C1 segment of cervical spinal cord (tissue), 14 donors: ENCODE measurements at places on chromosomes 6 and 20.

GRCh38 chr20:63540417-63541186 is 3.4 kb upstream of the PTK6 start:
- DNase-seq = no peak

- DNase-seq = no peak
Observed at GRCh38 chr6:111591370-111591900, 14.2 kb downstream of the TRAF3IP2 start.

DNA sequence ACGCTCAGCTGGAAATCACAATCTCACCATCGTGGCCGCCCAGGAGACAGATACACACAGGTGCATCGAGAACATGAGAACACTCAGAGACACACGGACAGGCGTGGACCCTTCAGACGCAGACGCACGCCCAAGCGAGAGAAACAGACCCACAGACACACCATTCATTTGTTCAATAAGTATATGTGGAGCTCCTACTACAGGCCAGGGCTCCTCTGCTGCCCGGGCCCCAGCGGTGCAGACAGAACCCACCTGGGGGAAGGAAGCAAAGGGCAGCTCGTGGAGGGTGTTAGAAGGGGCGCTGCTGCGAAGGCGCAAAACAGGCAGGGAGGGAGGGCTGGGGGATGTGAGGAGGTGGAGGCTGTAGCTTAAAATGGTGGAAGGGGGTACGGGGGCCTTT is 39.2 kb downstream of the SRC start:
- DNase-seq = no peak

GRCh38 chr6:13589801-13590200 is 15.4 kb downstream of the SIRT5 start:
- no peak for DNase-seq

- no peak for DNase-seq
Observed at GRCh38 chr6:113381959-113382358, 475.2 kb upstream of the MARCKS start.

DNA sequence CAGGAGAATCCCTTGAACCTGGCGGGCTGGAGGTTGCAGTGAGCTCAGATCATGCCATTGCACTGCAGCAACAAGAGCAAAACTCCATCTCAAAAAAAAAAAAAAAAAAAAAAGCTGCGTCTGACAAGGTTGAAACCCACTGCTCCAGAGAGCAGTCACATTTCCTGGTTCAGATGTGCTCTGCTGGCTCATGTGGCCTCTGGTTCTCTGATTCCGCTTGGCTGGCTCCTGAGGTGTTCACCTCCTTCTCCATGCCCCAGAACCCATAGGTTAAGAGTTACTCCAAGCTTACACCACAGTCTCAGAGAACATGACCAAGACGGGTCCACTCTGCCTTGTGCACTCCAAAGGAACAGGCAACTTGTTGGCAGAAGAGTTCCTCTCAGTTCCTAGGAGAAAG is 8.8 kb upstream of the CNR1 start:
- no peak for DNase-seq

GRCh38 chr20:51800060-51800871 is 2.1 kb downstream of the SALL4 start:
- DNase-seq = peak; percentile 10

GRCh38 chr20:42603655-42604054 is 586.1 kb downstream of the PTPRT start:
- no peak for DNase-seq

DNA sequence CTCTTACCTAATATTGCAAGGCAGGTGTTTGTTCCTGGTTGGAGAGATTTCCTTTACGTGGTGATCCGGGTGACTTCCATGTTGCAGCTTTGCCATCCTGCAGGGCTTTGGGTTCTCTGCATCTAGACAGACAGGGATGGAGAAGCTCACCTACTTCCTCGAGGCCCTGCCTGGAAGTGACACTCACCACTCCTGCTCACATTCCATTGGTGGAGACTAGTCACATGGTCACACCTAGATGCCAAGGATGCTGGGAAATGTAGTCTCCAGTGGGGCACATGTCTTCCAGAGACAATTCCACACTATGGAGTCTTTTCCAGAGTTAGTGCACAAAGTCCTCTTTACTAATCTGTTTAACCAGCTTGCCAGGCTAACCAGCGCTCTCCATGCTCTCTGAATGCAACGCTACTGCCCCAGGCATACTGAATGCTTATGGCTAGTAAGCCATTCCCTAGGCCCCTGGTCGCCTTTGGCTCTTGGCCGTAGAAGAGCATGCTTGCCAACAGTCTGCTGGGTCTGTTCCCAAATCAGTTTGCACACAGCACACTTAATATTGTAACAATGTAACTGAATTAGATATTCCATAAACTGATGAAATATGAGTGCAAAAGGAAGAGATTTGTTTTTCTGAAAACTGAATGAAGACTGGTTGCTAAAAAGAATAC is 6.7 kb upstream of the KCNK15 start:
- no peak for DNase-seq

- DNase-seq = no peak
Observed at GRCh38 chr20:32035426-32035779, 16.6 kb upstream of the HCK start.

DNA sequence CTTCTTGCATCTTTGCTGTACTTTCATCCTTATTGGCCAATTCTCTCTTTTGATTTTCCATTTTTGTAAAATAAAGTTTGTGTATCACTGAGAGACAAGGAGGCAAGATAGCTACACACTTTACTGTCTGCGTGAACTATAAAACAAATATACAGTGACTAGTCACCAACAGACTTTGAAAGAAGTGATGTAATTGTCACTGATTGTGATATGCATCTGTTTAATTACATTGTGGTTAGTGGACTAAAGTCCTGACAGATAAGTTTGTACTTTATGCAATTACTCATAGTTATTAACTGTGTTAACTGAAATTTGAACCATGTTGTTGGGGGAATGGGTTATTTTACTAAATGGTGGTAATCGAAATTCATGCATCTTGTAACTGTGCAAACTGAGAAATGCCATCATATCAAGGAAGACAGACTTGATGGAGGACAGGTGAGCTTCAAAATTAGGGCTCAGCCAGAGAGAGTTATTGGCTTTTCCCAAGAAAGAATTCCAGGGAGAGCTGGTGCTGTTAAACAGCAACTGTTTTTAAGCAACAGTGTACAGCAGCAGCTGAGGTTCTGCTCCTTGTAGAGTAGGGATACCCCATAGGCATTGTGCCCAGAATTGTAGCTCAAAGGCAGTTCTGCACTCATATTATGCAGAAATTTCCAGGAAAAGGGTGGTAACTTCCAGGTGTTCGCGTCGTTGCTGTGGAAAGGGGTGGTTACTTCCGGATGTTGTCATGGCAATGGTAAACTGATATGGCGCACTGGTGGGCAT is 62.9 kb downstream of the EFHC1 start:
- no peak for DNase-seq
